ENCODE measurements at places on chromosomes 6 and 20.

DNA sequence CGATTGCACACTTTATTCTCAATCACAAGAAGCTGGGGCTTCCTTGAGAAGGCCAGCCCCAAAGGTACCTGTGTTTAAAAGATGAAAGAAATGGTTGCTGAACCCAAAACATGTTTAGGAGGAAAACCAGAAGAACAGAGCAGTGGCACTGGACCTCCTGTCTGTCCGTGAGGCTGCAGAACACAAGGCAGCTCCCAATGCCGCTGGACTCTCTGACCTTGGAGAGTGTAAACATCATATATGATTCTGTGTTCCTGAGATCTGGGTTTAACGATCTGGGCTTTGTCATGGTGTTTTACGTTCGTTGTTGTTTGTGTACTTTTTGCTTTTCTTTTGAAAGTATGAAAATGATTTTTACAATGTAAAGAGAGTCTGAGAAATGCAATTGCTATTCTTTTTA lies 106.1 kb downstream of the SLC22A3 start:
- no peak for DNase-seq

DNA sequence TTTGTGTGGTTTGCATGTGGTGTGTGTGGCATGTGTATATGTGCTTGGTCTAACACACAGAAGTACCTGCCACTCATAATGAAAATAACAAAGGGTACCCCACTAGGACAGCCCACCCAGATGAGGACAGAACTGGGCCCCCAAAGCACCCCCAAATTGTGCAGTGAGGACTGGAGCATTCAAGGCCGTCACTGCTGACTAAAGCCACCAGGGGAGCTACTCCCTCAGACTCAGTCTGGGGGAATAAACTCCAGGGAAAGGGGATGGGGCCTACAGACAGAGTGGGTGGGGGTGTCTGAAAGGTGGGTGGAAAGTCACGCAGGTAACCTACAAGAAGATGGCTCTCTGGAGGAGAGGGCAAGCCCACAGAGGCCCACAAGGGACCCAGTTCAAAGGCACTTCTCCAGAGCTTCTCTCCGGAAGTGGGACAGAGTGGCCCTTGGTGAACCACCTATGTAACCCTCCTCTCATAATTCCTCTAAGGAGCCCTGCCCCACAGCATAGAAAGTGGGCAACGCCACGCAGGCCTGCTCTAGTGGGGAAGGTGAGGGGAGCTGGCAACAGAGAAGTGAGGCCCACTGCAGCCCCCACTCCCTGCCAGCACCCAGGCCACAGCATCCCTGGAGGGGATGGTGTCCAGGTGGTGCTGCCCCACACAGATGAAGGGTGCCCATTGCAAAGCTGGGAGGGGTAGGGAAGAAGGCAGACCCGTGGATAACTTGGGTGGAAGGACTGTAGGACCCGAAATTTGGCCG lies 122.8 kb upstream of the MAFB start:
- no peak for DNase-seq

DNA sequence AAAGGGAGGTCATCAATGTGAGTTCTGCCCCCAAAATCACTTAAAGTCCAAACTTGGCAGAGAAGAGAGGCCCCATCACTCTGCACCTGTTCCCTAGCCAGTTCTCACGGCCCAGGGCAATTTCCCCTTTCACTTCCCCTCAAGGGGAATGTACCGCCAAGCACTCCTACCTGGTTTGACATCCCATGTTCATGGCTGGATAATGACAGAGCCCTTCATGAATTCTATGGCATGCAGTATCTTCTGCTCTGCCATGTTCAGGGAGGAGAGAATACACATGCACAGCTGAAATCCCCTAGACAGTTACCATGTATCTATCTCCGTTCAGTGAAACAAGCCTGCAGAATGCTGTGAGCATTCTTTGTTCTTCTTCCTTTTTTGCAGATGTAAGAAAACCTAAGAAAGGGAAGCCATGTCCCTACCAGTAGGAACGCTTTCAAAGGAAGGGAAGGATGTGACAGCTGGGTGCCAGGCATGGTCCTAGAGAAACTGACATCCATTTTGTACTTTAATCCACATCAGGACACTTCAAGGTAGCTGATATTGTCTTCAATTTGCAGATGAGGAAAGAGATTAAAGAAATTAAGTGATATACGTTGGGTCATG lies 79.8 kb upstream of the ARID1B start:
- no peak for DNase-seq

DNA sequence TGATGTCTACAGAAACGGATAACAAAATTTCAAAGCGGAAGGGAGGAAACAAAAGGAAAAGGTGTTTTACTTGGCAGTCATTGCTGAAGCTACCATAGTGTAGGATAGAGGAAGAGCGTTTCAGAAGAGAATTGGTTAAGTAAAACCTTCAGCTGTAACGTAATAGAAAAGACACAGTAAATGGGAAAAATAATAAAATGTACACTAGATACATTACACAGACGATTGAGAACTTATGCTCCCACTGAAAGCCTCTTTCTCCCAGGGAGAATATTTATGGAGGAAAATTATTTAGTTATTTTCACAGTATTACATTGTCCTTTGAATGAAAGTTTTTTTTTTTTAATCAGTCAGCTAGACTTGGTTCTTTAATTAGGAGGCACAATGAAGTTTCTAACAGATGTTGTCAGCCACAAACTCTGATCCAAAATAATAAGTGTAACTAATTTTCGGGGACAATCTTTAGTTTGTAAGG lies 90.7 kb upstream of the PRDM1 start:
- DNase-seq = no peak

DNA sequence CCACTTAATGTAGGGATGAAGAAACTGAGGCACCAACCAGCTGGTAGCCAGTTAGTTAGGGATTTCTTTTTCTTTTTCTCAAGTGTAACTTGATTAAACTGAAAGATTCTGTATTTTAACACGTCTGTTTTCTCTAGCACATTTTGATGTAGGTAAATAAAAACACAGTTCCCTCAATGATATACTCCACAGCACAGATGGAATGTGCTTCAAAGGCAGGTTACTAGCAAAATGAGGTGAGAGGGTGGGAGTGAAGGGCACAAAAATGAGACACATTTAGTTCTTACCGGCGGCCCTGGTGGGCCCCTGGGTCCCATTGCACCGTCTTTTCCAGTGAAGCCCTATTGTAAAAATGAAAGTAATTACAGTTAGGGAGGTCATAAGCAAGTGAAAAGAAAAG lies 108.9 kb downstream of the COL12A1 start:
- no peak for DNase-seq

DNA sequence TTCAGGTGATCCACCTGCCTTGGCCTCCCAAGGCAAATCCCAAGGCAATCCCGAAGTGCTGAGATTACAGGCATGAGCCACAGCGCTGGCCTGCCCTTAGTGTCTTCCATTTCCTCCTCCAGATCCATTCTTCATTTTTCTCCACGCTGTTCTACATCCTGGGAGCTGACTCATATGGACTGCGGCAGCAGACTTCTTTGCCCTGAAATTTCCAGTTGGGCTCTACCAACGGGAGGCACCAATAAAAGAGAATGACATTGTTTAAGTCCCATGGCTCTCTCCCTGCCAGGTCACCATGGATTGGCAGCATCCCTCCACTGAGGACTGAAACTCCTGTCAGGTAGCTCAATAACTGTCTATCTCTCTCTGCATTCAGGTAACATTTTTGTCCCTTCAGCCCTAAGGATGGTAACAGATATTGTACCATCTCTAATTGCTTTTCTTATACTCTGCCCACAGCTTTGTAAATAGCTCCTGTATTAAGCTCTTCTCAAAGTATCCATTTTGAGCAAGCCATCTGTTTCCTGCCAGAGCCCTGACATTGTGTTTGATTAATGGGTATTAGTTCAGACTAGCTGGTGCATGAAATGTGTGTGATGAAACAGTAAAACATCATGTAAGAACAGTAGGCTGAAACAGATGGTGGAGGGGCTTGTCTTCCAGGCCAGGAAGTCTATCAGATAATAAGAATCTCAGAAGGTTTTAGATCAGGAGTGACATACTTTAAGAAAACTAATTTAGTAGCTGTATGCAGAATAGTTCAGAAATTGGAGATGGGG lies 3.6 kb downstream of the TBCC start:
- no peak for DNase-seq

DNA sequence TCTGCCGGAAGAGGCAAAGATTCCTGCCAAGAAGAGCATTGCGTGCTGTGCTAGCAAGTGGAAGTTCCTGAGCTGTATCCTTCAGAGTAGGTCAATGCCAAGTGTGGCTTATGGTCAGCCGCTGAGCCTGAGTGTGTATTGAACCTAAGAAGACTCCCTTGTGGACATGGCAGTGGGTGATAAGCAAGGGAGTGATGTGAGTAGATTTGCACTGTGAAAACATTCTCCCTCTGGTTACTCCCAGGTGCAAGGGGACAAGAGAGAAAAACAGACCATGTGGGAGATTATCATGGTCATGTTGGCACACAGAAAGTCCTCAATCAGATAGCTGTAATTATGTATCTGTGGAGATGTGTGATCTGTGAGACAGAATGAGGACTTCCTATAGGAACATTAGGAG lies 6.1 kb upstream of the TMEM74B start:
- DNase-seq = no peak

DNA sequence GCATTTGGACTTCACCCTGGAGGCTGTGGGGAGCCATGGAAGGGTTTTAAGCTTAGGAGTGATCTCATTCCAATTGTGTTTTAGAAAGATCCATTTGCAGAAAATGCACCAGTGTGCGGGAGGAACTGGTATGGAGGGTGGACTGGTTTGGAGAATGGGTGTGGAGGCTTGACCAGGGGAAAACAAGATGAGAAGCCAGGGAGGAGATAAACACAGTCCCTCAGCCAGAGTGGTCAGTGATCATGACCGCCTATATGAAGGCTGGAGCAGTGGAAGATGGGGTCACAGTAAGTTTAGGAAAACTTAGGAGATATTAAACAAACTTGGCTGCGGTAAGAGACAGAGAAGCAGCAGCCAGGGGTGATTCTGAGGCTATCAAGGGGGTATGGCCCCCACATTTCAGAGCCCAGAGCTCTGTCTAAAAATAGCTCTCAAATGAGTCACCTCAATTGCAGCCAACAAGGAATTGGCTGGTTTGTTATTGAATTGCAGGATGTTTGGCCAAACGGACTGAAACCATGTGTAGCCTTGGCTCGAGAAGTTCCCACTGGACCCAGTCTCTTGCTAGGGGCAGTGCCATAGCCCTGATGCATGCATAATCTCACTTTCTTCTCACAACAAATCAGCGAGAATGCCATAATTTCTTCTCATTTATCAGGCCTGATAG lies 159.9 kb upstream of the TOP1 start:
- DNase-seq = no peak

GRCh38 chr6:142537612-142538478 lies 236.0 kb downstream of the ADGRG6 start:
- DNase-seq = no peak

DNA sequence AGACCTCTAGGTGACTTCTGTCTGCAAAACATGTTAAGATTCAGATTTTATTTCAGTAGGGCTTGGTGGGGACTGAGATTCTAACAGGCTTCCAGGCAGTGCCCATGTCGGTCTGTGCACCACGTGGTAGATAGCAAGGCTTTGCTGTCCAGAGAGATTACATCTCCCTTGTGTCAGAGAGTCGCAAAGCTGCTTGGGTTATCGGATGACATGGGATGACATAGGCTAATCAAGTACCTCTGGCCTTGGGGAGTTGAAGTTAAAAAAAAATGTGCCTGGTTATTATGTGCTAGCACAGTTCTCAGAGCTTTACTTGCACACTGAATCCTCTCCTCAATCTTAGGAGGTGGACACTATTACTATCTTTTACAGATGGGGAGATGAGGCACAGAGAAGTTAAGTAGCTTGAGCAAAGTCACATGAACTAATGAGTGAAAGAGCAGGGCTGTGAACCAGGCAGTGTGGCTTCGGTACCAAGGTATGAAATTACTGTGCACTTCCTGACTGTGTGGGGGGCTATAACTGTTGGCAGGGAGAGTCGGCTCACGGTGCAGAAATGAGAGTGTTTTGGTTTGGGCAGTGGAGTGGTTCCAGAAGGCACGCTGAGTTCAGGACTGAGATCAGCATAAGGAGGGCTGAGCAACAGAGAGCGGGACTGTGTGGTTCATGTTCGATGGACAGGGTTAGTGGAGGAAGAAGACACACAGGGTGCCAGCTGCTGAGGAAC lies 41.1 kb downstream of the FARS2 start:
- no peak for DNase-seq

GRCh38 chr6:56659721-56660380 lies 17.2 kb upstream of the DST start:
- DNase-seq = no peak

DNA sequence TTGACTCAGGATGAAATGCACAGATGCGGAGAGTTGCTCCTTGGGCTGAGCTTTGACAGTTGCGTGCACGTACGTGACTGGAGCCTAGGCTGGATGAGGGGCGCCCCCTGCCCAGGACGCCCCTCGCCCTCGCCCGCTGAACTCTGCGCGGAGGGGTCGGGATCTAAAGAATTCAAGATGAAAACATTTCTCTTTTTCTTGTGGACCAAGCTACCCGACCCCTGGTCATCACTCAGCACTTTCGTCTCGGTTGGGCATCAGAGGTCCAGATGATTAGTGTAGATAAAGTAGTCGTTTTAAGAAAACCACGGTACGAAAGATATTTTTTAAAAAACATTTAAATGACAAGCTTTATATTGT lies 700 bp downstream of the DTD1 start:
- no peak for DNase-seq

DNA sequence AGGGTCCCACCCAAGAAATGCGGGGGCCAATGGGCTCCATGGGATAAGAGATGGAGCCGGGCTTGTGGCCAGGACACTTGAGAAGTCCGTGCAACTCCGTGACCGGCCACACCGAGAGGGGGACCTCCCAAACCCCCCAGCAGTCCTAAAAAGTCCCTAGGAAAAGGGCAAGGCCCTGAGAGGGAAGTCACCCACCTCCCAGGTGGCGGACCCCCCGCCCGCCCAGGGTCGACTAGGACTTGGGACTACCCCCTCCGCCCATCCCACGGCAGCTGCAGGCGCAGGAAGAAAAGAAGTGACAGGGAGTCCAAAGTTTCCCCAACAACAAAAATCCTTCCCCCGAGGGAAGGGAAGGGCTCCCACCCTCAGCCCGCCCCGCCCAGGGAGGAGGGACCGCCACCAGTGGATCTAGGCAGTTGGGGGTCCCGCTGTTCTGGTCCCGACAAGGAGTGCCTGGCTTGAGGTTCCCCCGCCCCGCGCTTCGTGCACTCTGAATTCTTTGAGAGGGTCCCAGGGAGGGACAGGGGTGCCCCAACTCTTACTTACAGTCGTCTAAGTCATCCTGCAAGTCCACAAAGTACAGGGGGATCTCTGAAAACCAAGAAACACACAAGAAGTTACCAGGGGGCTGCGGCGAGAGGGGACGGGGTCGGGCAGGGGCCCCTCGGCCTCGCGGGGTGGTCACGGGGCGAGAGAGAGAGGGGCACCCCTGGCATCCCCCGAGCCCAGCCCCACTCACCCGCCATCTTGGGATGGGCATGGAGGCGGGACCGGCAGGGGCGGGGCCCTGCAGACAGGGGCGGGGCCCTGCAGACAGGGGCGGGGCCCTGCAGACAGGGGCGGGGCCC lies 611 bp upstream of the RAB22A start:
- no peak for DNase-seq

Data from stimulated activated CD4-positive, alpha-beta T cell treated with anti-CD3 and anti-CD28 coated beads, TNF-alpha, amount 100 ng/mL, for 24 hours (primary cell).